ENCODE measurements at places on chromosomes 2 and 18. TPM values are rescaled to one million over a fixed set of nuclear protein-coding genes. Genes with fewer than 3 reads are reported as not detected.
A peak's percentile ranks its signal among the peaks of the same experiment; 100 is the strongest.

- H3K4me1 ChIP-seq: no peaks in the 10 kb centered on the region
- no peaks in the 10 kb centered on the region for H3K36me3 ChIP-seq
- no peak overlapping the region for H3K27ac ChIP-seq
- no peak overlapping the region for H3K4me3 ChIP-seq
- no peak for DNase-seq
- H3K27me3 ChIP-seq: peaks cover 1% of the 10 kb centered on the region
These were observed 37.2 kb downstream of the AQP12A start for GRCh38 chr2:240728827-240729226.

Gene GCG
- total RNA-seq: not detected

DNA sequence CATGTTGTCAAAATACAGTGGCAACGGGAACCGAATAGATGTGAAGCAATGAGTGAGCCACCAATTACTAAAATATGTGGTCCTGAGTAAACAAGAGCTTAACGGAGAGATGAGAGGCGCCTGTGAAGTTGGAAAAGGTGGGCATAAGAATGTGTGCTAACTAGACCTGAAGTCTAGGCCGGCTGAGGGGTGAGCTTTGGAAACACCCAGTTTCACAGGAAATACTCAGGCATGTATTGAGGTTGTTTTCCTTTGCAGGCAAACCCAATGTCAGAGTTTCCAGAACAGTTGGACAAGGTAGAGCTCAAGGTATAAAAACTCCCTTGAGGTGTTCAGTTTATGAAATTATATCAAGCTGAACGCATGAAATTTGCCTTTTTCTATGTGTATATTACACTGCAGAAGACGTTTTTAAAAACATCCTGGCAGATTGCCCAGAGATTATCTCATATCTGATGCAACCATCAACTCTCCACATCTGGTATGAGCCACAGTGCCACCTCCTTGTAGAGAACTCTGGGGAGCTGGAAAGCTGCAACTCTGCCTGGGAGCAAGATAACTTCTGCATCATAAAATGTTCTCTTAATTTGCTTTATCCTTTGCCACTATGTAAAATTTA lies 3.9 kb upstream of the WDSUB1 start:
- no peak overlapping the region for H3K27ac ChIP-seq
- DNase-seq: peak; percentile 16
- no peaks in the 10 kb centered on the region for H3K27me3 ChIP-seq

DNA sequence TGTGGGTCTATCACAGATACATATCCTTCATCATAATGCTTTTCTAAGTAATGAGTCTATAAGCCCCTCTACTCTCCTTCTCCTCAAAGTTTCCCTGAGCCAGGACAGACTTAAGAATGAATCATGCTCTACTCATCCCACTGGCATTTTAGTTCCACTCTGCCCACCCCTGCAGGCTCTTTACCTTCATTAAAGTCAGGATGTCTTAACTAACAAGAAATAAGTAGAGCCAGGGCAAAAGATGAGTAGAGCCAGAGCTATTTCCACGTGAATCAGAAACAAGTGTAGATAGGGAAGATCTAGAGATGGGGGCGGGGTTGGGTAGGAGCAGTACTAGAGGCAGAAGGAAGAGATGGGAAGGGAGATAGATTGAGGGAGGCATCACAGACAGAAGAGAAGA lies 790.5 kb downstream of the RNF144A start:
- no peak overlapping the region for H3K4me3 ChIP-seq
- peaks cover 6% of the 10 kb centered on the region for H3K4me1 ChIP-seq
- no peaks in the 10 kb centered on the region for H3K36me3 ChIP-seq
- no peak overlapping the region for H3K27ac ChIP-seq
- H3K27me3 ChIP-seq: no peaks in the 10 kb centered on the region

GRCh38 chr18:80086281-80086680 lies 22.8 kb upstream of the ADNP2 start:
- DNase-seq: no peak
- H3K36me3 ChIP-seq: peaks cover 7% of the 10 kb centered on the region

DNA sequence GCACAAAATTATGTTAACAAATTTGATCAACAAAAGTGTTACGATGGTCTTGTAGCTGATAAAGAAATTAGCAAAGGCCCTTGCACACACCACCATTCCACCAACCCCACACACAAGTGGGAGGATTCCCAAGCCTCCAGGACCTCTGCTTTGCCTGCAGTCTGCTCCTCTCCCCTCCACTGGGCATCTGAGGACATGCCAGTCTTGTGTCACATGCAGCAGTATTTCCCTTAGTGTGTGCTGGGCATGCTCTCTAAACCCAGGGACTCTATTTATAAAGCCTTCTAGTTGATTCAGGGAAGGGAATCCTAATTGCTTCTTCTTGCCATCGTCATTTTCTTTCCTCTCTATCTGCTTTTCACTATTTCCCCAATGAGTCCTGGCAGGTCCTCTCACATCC lies 53.3 kb downstream of the KCTD18 start:
- H3K27me3 ChIP-seq: no peaks in the 10 kb centered on the region
- no peak overlapping the region for H3K4me3 ChIP-seq

Gene ETAA1
- 11.7 TPM for total RNA-seq

DNA sequence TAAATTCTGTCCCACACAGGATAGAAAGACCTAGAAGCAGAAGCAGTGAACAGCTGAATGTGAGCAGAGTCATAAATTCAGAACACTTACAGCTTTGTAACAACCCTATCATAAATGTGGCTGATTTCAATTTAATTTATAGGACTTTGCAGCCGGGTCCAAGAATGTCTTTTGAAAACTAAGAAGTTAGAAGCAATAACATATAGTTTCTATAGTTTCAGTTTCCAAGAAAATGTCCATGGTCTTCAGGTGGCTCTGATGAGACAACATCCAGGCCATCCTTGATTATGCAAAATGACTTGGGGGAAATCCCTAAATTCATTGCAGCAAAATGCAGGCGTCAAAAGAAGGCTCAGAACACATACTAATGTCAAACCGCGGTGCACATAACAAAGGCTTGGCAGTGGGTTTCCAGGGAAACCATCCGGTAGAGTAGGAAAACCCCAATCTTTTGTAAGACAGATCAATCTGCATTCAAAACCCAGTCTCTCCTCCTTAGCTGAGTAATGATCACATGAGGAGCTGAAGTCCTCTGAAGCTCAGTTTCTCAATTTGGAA lies 442.2 kb upstream of the ID2 start:
- peak; percentile 69 for DNase-seq
- H3K4me1 ChIP-seq: peaks cover 20% of the 10 kb centered on the region
- H3K4me3 ChIP-seq: no peak overlapping the region
- H3K27me3 ChIP-seq: no peaks in the 10 kb centered on the region
- H3K27ac ChIP-seq: no peak overlapping the region

GRCh38 chr18:10319026-10319425 lies 135.4 kb upstream of the APCDD1 start:
- no peak overlapping the region for H3K27ac ChIP-seq
- no peaks in the 10 kb centered on the region for H3K4me1 ChIP-seq
- no peak overlapping the region for H3K4me3 ChIP-seq
- DNase-seq: no peak
- no peaks in the 10 kb centered on the region for H3K36me3 ChIP-seq
- no peaks in the 10 kb centered on the region for H3K27me3 ChIP-seq

DNA sequence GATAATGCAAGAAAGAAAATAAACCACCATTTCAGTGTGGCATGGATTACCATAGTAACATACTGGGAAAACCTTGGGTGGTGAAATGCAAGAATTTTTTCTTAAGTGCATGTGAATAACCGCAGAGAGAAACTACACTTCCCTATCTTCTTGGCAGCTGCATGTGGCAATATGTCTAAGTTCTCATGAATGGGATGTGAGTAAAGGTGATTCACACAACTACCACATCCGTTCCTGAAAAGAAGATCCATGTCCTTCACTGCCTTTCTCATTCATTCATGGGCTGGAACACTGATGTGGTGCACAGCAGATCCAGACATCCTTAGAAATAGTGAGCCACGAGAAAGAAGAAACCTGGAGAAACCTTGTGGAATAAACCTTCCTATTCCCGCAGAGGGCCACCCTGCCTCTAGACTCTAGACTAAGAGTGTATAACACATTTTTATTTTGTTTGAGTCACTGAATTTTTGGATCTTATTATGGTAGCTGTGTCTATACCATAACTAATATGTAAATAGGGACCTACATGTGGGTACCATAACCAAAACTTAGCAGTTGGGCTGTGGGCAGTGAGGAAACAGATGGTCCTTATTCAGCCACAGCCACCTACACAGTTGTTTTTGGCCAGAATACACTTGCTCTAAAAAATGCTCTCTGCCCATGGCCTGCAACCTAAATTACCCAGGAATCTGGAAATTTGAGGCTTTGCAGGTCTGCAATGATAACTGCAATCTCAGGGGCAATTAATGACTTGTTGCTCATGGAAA lies 573.3 kb downstream of the LRP1B start:
- no peak overlapping the region for H3K27ac ChIP-seq
- no peaks in the 10 kb centered on the region for H3K27me3 ChIP-seq
- no peak overlapping the region for H3K4me3 ChIP-seq
- no peaks in the 10 kb centered on the region for H3K4me1 ChIP-seq
- DNase-seq: no peak
- H3K36me3 ChIP-seq: no peaks in the 10 kb centered on the region

GRCh38 chr2:204498291-204498690 lies 47.0 kb upstream of the PARD3B start:
- H3K4me1 ChIP-seq: no peaks in the 10 kb centered on the region
- DNase-seq: no peak
- no peak overlapping the region for H3K4me3 ChIP-seq
- no peak overlapping the region for H3K27ac ChIP-seq
- H3K36me3 ChIP-seq: no peaks in the 10 kb centered on the region
- H3K27me3 ChIP-seq: peaks cover 4% of the 10 kb centered on the region

- H3K36me3 ChIP-seq: peaks cover 3% of the 10 kb centered on the region
- no peak overlapping the region for H3K27ac ChIP-seq
- no peak for DNase-seq
- peak overlapping the region; percentile 88 for H3K4me3 ChIP-seq
These were observed 737 bp upstream of the CYB5A start for GRCh38 chr18:74292541-74292858.

GRCh38 chr18:2425426-2426317 lies 145.6 kb downstream of the METTL4 start:
- no peak overlapping the region for H3K27ac ChIP-seq
- no peak overlapping the region for H3K4me3 ChIP-seq
- no peaks in the 10 kb centered on the region for H3K36me3 ChIP-seq
- H3K4me1 ChIP-seq: no peaks in the 10 kb centered on the region
- no peak for DNase-seq

- peaks cover 5% of the 10 kb centered on the region for H3K36me3 ChIP-seq
- peak; percentile 87 for DNase-seq
- H3K4me1 ChIP-seq: peaks cover 61% of the 10 kb centered on the region
- no peaks in the 10 kb centered on the region for H3K27me3 ChIP-seq
- peak overlapping the region; percentile 86 for H3K4me3 ChIP-seq
- H3K27ac ChIP-seq: peak overlapping the region; percentile 95
These were observed 26.6 kb downstream of the BIN1 start for GRCh38 chr2:127080226-127080937.

Gene FAP
- total RNA-seq: not detected

Gene CXCR1
- total RNA-seq: not detected

- H3K27me3 ChIP-seq: peaks cover 1% of the 10 kb centered on the region
- H3K27ac ChIP-seq: no peak overlapping the region
- H3K36me3 ChIP-seq: no peaks in the 10 kb centered on the region
- no peaks in the 10 kb centered on the region for H3K4me1 ChIP-seq
- no peak overlapping the region for H3K4me3 ChIP-seq
These were observed 26.5 kb downstream of the KIAA2012 start for GRCh38 chr2:202099515-202099914.

Gene REG3A
- not detected for total RNA-seq

DNA sequence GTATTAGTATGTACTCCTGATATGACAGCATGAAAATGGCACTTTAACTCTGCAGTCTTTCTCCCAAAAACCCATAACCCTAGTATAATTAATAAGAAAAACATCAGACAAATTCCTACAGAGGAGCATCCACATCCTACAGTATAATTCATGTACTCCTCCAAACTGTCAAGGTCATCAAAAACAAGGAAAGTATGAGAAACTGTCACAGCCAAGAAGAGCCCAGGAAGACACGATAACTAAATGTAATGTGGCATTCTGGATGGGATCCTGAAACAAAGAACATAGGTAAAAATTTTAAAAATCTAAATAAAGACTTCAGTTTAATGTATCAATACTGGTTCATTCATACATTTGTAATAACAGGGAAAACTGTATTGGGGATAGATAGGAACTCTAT lies 88.2 kb downstream of the SLC66A3 start:
- H3K36me3 ChIP-seq: peaks cover 13% of the 10 kb centered on the region
- no peak overlapping the region for H3K27ac ChIP-seq
- no peak for DNase-seq
- H3K4me1 ChIP-seq: no peaks in the 10 kb centered on the region

GRCh38 chr2:133936096-133936495 lies 317.8 kb upstream of the MGAT5 start:
- no peaks in the 10 kb centered on the region for H3K4me1 ChIP-seq
- H3K36me3 ChIP-seq: no peaks in the 10 kb centered on the region
- no peak overlapping the region for H3K4me3 ChIP-seq
- peaks cover 4% of the 10 kb centered on the region for H3K27me3 ChIP-seq

- no peak overlapping the region for H3K4me3 ChIP-seq
- no peak for DNase-seq
- no peak overlapping the region for H3K27ac ChIP-seq
- no peaks in the 10 kb centered on the region for H3K27me3 ChIP-seq
- no peaks in the 10 kb centered on the region for H3K4me1 ChIP-seq
These were observed 430.6 kb downstream of the TMX3 start for GRCh38 chr18:68284236-68284780.

- H3K4me1 ChIP-seq: peaks cover 75% of the 10 kb centered on the region
- no peak overlapping the region for H3K27ac ChIP-seq
These were observed 161.8 kb downstream of the FAM210A start for GRCh38 chr18:13564579-13564978.
